ENCODE measurements at places on chromosomes 6 and 20.

DNA sequence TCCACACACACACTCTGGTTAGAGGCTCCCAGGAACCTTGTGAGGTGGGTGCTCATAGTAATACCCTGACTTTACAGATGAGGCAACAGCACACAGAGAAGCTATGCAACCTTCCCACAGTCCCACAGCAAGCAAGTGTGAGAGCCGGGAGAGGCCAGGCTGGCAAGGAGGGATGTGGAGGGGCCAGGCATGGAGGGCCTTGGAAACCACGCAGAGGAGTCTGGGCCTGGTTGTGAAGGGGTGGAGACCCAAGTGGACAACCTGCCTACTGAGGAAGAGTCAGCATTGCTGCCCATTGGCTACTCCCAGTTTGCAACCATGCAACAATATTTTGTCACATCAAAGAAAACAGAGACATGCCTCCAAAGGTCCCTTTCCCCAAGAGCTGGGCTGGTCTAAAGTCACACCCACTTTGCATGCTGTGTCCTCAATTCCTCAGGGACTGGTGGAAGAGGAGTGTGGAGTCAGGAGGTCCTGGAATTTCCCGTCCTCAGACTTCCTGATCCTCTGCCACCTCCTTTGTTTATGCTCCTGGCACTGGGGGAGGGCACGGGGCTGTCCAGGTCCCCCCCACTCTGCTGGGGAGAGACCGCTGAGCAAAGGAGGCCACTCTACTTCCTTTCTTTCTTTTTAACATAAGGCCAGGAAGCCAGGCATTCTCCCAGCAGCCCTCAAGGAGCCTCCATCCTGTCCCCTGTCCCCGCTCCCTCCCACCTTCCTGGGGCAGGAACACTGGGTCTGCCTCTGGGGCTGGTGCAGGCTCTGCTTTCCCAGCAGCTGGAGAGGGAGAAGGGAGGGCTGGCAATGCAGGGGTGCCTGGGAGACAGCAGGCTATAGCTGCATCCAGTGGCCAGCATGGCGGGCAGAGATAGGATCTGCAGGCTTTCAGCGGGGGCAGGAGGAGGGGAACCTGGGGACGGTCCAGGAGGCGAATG, 68.3 kb downstream of the NOL4L start:
- no peak for DNase-seq

GRCh38 chr6:50380406-50381098, 330.8 kb upstream of the DEFB112 start:
- no peak for DNase-seq

DNA sequence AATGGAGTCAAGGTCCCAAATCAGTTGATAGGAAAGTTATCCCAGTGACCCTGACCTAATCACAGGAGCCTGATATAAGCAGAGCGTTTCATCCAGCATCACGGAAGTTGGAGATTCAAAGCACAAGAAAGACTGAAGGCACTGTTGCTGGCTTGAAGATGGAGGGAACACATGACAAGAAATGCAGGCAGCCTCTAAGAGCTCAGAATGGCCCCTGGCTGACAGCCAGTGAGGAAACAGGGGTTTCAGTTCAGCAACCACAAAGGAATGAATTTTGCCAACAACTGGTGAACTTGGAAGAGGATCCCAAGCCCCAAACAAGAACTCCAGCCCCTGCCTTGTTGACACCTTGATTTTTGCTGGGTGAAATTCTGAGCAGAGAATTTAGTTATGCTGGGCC, 778.5 kb downstream of the MAFB start:
- DNase-seq = no peak

DNA sequence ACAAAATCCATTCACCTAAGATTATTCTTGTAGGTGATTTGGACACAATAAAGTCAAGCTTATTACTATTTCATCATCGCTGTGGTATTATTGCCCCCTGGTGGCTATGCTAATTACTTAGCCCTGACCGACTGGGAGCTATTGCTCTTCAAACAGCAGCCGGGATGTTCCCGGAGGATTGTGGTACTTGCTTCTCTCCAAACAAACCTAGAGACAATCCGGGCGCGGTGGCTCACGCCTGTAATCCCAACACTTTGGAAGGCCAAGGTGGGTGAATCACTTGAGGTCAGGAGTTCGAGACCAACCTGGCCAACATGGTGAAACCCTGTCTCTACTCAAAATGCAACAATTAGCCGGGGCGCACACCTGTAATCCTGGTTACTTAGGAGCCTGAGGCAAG, 15.4 kb upstream of the STMND1 start:
- DNase-seq = no peak

GRCh38 chr6:26525838-26526237, 12.3 kb upstream of the HMGN4 start:
- no peak for DNase-seq

DNA sequence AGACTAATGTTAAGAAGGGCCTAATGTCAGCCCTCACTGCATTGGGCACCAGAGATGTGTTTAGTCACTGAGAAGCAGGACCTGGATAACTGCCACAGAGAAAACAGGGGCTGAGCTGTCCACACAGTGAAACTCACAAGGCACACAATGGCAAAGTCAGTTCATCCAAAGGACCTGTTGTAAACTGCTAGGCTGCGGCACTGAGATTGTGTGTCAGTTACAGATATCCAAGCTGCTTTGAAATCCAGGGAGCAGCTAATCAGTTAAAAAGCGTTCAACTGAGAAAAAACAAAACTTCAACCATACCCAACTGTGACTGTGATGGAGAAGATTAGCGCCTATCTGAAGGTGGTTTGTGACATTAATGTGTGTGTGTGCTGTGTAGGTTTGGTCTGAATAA, 27.8 kb upstream of the TMEM14A start:
- DNase-seq = no peak

- no peak for DNase-seq
These were observed 111.3 kb downstream of the LRRC1 start for GRCh38 chr6:53906103-53906502.

- no peak for DNase-seq
These were observed 154.9 kb downstream of the MRPL14 start for GRCh38 chr6:43972179-43972912.
